Gastrocnemius medialis (tissue), 4 donors: ENCODE measurements at places on chromosomes 6 and 20. TPM values are rescaled to one million over a fixed set of nuclear protein-coding genes. Genes with fewer than 3 reads are reported as not detected.
A peak's percentile ranks its signal among the peaks of the same experiment; 100 is the strongest.

The DEFB129 gene
- not detected for total RNA-seq

The PHF1 gene
- 65.8 TPM for total RNA-seq

The HAO1 gene
- total RNA-seq = not detected

The TMEM63B gene
- 27.2 TPM for total RNA-seq

DNA sequence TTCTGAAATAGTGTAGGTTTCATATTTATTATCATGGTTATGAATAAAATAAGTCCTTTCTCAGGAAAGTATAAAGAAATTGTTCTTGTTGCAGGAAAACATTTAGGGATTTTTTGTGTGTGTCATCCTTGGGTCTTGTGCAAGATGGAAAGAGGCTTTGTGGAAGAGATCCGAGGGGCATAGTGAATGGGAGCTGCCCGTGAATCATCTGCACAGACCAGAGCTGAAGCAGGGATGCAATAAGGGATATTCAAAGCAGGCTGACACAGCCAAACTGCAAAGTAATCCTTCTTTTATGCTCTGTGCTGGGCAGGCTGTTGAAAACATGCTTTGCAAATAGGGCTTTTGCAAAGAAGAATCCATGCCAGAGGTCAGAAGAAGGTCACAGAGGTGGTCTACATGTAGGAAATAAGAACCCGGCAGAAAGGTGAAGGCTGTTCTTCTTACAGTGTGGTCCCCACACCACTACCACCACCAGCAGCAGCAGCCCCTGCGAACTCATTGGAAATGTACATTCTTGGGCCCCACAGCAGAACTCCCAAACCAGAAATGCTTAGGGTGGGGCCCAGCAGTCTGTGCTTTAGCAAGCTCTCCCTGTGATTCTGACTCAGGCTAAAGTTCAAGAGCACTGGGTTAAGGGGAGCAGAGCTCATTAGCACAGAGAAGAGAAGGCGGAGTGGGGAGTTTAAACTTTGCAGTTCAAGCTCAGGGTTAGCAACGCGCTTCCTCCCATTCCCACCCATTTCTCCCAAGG, 237.6 kb downstream of the QKI start:
- DNase-seq = no peak
- no peak overlapping the region for H3K4me3 ChIP-seq
- H3K36me3 ChIP-seq = no peaks in the 10 kb centered on the region
- no peak overlapping the region for H3K27ac ChIP-seq
- no peaks in the 10 kb centered on the region for H3K4me1 ChIP-seq

GRCh38 chr6:160455081-160455480, 106.9 kb downstream of the SLC22A3 start:
- H3K27ac ChIP-seq = no peak overlapping the region
- no peak for DNase-seq
- H3K4me1 ChIP-seq = peaks cover 5% of the 10 kb centered on the region
- no peaks in the 10 kb centered on the region for H3K27me3 ChIP-seq

GRCh38 chr20:46351357-46352058, 43.2 kb upstream of the CDH22 start:
- no peak overlapping the region for H3K4me3 ChIP-seq
- H3K4me1 ChIP-seq = peaks cover 5% of the 10 kb centered on the region
- H3K36me3 ChIP-seq = no peaks in the 10 kb centered on the region
- no peaks in the 10 kb centered on the region for H3K27me3 ChIP-seq

DNA sequence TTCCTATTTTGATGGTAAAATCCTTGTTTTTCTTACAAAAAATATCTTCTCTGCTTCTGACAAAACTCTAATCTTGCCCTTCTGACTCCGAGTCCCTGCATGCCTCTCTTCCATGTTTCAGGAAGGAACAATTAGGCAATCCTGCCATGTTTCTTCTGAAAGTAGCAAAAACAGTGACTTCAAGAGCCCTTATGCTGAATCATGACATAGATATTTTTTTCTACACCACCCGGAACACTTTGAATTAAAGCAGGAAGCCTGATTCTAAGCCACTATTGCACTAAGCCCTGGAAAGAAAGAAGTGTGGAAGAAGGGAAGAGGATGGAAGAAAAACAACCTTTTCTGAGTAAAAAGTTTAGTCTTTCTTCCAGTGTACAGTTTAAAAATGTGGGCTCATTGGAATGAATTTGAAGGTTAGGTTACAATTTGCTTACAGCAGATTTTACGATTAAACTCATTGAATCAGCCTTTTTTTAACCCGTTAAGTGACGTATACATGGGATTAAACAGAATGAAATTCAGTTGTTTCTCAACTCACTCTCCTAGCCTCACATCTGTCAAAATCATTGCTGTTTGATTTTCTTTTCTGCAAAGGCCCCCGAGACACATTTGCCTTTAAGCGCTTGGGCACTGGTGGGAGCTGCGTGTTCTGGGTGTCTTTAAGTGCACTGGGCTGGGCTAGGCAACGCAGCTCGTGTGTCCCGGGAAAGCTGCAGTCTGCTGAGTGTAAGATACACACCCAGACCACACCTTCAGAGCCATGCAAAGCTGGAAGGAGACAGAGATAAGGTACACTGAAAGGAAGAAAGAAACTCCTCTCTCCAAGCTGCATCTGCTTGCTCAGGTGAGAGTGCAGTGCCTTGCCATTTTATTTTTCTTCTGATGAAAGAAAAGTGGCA, 159.4 kb upstream of the CITED2 start:
- peak overlapping the region; percentile 14 for H3K4me3 ChIP-seq
- no peak for DNase-seq
- H3K27ac ChIP-seq = no peak overlapping the region
- peaks cover 13% of the 10 kb centered on the region for H3K4me1 ChIP-seq

DNA sequence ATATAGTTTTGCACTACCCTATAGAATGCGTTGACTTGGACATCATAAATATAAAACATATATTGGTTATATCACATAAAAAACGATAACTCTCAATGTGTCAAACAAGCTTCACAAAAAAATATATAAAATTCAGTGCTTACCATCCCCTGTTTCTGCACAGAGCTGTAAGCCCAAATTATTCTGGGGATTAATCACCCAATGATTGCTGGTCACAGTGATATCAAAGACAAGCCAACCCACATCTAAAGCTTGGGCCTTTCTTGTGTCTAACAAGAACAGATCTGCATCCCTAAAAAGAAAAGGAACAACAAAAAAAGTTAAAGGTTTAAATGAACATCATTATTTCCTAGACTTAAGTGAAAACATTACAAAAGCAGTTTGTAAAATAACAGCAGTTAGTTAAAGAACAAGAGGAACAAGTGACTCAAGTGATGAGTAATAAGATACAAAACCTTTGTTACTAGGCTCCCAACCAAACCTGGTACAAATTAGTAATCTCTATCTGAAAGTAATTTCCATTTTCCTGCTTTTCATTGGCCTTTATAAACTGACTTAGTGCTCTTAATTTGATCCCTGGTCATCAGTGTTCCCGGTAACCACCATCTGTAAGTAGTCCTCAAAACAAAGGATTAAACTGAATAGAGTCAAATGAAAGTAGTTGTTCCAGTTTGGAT, 81.1 kb downstream of the BMP5 start:
- no peak overlapping the region for H3K4me3 ChIP-seq
- no peak for DNase-seq
- H3K36me3 ChIP-seq = no peaks in the 10 kb centered on the region
- no peak overlapping the region for H3K27ac ChIP-seq
- no peaks in the 10 kb centered on the region for H3K27me3 ChIP-seq
- no peaks in the 10 kb centered on the region for H3K4me1 ChIP-seq

GRCh38 chr6:143267760-143268159, 182.7 kb downstream of the ADAT2 start:
- no peaks in the 10 kb centered on the region for H3K36me3 ChIP-seq
- H3K27ac ChIP-seq = no peak overlapping the region
- no peaks in the 10 kb centered on the region for H3K4me1 ChIP-seq
- no peak for DNase-seq

DNA sequence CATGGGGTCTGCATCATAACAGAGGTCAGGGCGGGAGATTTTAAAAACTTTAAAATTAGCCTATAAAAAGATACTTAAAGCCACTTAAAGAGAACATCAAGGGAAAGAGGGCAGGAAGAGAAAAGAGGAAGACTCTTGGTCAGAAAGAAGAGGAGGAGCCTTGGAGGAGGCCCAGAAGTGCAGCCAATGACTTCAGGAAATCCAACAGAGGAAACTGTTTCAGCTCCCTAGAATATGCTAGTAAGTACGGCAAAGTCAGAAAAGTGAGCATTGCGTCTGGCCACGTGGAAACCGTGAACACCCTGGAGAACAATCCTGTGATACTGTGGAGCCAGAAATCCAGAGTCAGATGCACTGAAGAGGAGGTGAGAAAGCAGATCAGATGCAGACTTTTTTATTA, 22.5 kb upstream of the NHSL1 start:
- H3K4me3 ChIP-seq = no peak overlapping the region
- DNase-seq = no peak
- no peaks in the 10 kb centered on the region for H3K27me3 ChIP-seq

DNA sequence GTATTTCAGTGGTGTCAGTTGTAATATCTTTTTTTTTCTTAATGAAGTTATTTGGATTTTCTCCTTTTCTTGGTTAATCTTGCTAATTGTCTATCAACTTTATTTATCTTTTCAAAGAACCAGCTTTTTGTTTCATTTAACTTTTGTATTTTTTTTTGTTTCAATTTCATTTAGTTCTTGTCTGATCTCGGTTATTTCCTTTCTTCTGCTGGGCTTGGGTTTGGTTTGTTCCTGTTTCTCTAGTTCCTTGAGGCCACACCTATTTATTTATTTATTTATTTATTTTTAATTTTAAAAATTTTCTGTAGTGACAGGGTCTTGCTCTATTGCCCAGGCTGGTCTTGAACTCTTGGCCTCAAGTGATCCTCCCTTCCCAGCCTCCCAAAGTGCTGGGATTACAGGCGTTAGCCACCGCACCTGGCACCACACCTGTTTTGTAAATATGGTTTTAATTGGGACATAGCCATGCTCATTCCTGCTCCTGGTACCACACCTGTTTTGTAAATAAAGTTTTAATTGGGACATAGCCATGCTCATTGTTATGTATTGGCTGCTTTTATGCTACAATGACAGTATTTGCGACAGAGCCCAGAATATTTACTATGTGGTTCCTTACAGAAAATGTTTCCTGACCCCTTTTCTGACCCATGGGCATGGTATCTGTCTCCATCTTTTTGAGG, 22.2 kb downstream of the KDM1B start:
- H3K27me3 ChIP-seq = no peaks in the 10 kb centered on the region
- no peak overlapping the region for H3K4me3 ChIP-seq
- no peak for DNase-seq
- no peaks in the 10 kb centered on the region for H3K4me1 ChIP-seq
- H3K27ac ChIP-seq = no peak overlapping the region

DNA sequence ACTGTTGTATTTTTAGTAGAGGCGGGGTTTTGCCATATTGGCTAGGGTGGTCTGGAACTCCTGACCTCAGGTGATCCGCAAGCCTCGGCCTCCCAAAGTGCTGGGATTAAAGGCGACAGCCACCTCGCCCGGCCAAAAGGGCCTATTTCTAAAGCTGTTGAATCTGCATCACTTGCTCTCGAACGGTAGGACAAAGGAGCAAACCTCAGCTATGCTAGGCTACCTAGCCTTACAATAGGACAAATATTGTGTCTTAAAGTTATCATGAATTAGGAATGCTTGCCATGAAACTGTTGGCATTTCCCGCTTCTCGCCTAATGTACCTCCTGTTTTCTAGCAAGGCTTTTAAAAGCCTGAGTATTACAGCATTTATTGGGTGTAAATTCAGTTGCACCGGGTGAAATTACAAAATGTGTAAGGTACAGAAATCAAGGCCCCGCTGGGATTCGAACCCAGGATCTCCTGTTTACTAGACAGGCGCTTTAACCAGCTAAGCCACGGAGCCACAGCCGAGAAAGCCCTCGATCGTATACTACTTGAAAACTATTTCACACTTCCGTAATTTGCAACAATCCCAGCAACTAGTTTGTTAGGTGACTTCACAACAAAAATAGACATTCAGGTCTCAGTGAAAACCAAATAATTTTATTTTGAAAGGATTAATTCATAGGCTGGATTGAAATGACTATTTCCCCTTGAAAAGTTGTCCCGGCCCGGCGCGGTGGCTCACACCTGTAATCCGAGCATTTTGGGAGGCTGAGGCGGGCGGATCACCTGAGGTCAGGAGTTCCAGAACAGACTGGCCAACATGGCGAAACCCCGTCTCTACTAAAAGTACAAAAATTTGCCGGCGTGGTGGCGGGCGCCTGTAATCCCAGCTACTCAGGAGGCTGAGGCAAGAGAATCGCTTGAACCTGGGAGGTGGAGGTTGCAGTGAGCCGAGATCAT, 211.6 kb upstream of the ZNF184 start:
- DNase-seq = no peak
- peaks cover 31% of the 10 kb centered on the region for H3K27me3 ChIP-seq
- no peaks in the 10 kb centered on the region for H3K4me1 ChIP-seq
- H3K36me3 ChIP-seq = no peaks in the 10 kb centered on the region
- H3K4me3 ChIP-seq = no peak overlapping the region

DNA sequence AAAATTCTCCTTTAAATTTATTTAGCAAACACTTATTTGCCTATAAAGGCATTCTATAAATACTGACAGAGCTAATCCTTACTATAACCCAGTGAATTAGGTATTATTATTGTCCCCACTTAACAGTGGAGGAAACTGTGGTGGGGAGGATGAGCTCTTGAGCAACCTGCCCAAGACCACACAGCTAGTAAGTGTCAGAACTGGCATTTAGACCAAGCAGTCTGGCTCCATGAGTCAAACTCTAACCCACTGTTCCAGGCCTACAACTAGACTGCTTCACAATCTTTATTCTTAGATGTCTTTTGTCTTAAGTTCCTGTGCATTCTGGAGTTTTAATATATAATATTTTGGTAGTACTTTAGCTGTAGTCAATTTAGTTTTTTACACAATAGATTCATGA, 530.8 kb downstream of the BCKDHB start:
- no peaks in the 10 kb centered on the region for H3K36me3 ChIP-seq
- no peak overlapping the region for H3K4me3 ChIP-seq
- H3K27ac ChIP-seq = no peak overlapping the region
- no peaks in the 10 kb centered on the region for H3K4me1 ChIP-seq
